Forelimb muscle (tissue), 1 donor: ENCODE measurements at places on chromosomes 16 and 17.

GRCh38 chr17:78993241-78993956 lies 13.7 kb upstream of the LGALS3BP start:
- DNase-seq = no peak

DNA sequence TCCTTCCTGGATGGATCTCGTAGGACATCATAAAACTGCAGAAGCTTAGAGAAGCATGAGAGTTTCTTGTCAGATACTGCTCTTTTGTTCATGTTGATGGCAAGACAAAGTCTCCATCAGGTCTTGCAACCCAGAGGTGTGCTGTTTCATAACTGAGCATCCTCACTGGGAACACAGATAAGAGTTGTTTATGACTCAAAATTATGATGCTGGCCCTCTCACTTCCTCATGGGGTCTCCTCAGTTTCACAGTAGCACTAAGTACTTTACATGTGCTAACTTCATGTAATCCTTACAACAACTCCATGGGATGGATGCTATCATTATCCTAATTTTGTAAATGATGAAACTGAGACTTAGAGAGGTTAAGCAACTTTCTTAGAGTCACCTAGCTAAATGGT lies 14.4 kb downstream of the SCPEP1 start:
- no peak for DNase-seq

DNA sequence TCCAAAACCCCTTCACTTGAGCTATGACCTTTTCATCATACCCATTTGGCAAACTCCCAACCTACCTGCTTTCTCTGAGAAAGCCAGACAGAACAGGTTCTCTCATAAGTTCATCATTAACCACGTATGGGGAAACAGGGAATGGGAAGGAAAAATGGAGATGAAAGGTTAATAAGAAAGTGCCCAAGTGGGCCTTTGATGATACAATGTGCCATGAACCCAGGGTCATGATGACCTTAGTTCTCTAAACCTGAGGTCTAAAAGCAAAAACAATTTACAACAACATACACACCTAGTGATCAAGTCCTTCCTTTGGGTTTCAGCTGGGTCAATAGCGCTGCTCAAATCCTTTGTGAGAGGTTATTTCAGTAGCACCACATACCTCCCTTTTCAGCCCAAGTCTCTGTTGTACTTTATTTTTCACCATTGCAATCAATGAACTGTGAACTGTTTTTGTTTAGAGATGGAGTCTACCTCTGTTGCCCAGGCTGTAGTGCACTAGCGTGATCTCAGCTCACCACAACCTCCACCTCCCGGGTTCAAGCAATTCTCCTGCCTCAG lies 14.5 kb upstream of the RANGRF start:
- DNase-seq = no peak

DNA sequence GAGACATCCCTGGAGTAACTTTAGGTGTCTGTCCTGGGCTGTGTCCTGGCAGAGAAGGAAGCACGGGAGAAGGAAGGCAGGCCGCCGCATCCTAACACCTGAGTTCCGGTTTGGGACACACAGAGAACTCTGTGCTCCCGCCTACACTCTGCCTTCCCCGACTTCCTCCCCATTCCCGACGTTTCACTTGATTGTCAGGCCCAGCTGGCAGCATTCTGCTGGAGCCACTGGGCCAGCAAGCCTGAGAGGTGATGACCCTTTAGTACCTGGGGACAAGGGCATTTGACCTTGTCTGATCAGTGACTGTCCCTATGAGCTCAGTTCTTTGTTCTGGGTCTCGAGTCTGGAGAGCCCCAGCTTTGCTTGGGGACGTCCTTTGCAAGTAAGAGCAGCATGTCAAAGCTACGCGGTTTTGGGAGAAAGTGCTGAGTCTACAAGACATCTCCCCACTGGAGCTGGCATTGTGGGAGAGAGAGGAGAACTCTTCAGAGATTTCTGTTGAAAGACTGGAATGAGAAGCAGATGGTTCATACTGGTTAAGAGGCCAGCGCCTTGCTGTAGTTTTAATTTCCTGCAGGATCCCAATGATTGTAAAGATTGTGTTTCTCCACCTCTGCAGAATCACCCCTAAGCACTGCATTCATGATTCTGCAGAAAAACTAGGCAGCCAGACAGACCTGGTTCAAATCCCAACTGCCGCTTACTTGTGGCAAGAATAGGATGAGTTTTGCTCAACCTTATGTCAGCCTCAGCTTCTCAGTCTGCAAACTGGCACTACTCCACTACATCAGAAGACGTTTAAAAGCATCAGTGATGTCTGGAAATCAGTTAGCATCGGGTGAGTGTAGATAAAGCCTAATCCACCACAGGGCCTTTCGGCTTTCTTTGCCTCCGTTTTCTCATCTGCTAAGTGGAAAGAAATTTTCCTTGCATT lies 20.6 kb downstream of the ABAT start:
- no peak for DNase-seq

DNA sequence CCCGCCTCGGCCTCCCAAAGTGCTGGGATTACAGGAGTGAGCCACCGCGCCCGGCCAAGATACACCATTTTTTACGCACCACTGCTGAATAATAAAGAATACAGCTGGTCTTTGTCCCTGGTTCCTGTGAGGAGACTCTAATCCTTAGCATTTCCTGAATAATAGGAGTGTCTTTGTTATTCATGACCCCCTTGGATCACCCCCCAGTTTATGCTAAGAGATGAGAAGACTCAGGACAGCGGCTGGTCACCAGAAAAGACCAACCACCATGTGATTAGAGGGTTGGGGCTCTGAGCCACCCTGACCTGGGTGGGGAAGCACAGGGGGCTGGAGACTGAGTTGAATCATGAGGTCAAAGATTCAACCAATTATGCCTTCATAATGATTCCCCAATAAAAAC lies 17.3 kb downstream of the PHLPP2 start:
- no peak for DNase-seq

GRCh38 chr17:37576281-37576680 lies 32.9 kb downstream of the SYNRG start:
- no peak for DNase-seq

GRCh38 chr16:53166099-53166498 lies 111.3 kb downstream of the CHD9 start:
- DNase-seq = no peak

DNA sequence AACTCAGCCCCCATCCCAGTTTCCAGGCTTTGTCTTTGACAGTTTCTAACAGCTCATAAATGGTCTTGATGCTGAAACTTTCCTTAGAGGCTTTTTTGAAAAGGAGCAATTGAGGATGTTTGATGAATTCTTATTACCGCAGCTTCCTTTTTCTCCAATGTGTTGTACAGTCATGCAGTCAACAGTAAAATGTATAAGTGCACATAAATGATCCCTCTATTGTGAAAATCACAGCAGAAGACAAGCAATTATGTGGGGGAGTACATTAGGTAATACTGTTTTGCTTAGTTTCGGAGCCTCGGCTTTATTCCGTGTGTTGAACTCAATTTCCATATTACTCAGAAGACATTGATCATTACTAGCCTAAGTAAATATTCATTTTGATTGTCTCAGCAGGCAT lies 673.7 kb downstream of the CDH8 start:
- DNase-seq = no peak

- DNase-seq = no peak
These were observed 4.0 kb downstream of the CBX2 start for GRCh38 chr17:79781736-79782575.

GRCh38 chr16:53912155-53912554 lies 208.2 kb downstream of the FTO start:
- no peak for DNase-seq

GRCh38 chr17:8019665-8020650 lies 17.5 kb downstream of the GUCY2D start:
- DNase-seq = no peak

DNA sequence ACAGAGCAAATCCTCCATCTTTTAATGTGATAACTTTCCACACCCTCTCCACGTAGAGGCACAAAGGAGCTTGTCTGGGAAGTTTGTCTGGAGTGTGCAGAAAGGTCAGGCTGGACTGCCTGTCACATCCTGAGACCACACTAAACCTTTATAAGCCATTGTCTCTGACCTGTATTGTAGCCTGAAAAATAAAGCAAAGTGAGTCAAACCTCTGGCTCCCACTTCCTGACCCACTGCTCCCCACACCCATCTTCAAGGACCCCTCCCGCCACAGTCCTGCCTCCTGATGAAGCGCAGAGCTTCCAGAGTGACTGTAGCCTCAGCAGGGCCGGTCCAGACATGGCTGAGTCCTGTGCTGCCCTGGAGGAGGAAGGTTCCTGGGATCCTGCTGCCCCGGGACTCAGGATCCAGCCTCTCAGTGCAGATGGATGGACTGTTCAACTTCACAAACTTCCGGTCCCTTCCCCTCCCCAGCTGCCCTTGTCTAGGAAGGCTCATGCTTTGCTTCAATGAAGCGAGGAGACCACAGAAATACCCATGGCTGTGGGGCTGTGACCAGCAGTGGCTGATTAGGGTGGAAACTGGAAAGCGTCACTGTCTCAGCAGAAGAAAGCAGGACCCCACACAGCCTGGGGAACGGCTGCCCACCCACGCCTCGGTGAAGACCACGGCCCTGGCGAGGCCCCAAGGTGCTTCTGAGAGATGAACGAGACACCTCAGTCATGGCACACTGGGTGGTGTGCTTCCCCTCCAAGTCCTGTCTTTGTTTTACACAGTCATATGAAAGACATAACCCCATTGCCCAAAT lies 30.9 kb upstream of the CLEC18B start:
- DNase-seq = no peak

GRCh38 chr16:67726106-67727034 lies 7.3 kb upstream of the GFOD2 start:
- no peak for DNase-seq

GRCh38 chr16:74903120-74903519 lies 81.8 kb downstream of the WDR59 start:
- DNase-seq = no peak

- DNase-seq = no peak
These were observed 34.4 kb upstream of the RGS9 start for GRCh38 chr17:65102788-65103187.

DNA sequence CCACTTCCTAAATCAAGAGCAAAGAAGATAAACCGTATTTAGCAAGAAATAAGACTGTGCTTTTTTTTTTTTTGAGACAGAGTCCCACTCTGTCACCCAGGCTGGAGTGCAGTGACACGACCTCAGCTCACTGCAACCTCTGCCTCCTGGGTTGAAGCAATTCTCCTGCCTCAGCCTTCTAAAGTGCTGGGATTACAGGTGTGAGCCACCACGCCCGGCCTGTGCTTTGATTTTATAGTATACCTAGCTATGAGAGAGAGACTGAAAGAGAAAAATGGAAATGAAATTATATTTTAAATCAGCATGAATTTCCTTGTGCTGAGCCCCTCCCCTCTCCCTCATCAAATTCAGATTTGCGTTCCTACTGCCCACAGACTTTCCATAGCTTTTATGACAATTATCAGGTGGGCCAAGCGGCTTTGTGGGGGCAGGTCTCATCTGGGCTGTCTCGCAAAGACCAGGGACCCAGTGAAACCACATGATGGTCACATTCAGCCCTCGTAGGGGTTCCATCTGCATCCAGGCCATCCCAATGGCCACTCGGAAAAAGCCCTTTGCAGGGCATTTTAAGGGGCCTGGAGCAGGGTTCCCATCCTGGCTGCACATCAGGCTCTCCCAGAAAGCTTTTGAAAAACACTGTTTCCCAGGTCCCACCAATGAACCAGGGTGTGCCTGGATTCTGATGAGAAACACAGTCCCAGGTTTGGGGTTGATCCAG lies 8.5 kb downstream of the CACNG1 start:
- DNase-seq = no peak

GRCh38 chr16:47565454-47565853 lies 104.3 kb downstream of the PHKB start:
- peak; percentile 4 for DNase-seq

DNA sequence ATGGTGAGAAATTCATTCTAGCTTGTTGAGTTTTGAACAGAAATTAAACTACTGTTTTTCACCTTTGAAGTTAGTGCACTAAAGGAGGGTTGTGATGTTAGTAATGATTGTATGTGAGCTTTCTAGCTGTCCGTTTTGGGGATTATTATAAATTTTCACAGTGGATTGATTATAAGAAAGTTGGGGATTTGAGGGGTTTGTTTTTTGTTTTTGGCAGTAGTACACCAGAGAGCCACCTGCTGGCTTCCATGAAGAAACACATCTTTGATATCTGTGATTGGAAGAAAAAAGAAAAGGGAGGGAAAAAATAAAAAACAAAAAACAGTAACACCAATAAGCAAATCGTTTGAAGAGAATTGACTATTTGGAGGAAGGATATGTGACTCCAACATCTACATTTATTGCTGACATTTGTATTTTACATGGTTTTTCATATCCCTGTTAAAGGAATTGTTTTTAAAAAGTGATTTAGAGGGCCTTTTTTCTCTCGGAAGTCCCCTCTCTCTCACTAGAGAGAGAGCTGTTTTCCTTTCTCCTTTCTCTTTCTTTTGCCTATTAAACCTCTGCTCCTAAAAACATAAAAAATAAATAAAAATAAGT lies 1469.5 kb upstream of the GOT2 start:
- no peak for DNase-seq
